Left renal cortex interstitium (tissue), 4 donors: ENCODE measurements at places on chromosomes 4 and X. TPM values are rescaled to one million over a fixed set of nuclear protein-coding genes. Genes with fewer than 3 reads are reported as not detected.

DNA sequence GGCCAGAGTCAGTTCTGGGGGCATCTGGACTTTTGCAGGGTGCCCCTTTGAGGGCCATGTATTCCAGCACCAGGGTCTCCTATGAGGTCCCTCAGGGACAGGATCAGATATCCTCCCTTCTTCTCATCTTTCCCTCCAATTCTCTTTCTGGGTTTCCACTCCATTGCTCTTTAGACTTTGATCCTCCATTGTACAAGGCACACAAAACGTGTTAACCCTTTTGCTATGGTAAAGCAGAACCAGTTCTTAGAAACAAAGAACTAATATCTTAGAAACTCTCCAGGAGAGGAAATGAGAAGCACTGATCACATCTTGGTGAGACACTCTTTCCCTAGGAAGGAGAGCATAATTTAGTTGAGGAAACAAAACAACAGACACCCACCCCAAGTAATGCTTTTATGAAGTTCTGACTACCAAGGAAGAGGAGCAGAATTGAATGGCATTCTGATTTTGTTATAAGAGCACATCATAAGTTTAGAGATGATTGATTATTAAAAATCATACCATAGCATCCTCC lies 200.7 kb upstream of the NPY2R start:
- no peak for DNase-seq

- DNase-seq, result no peak
These were observed 18.2 kb upstream of the TNIP3 start for GRCh38 chr4:121182296-121182695.

GRCh38 chrX:57104921-57105398 lies 16.4 kb downstream of the SPIN2B start:
- no peak for DNase-seq

DNA sequence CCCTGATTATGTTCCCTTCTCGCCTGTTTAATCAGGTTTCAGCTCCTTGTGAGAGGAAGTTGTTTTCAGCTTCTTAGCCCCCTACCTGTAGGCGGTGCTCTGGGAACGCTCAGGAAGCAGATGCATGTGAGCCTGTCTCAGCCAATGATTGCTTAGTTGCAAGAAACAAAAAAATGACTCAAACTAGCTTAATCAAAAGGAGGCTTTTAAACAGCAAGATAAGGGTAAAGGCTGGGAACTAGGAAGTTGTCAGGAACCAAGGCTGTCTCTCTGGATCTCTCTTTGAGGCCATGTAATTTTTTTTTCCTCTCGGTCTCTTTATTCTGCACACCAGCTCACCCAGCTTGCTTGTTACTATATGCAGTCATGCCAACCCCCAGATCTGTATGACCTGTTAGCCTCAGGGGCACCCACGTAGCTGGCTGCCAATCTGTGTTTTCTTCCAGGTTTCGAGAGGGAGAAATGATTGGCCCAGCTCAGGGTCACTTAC lies 109.1 kb downstream of the PTTG2 start:
- DNase-seq, result no peak

DNA sequence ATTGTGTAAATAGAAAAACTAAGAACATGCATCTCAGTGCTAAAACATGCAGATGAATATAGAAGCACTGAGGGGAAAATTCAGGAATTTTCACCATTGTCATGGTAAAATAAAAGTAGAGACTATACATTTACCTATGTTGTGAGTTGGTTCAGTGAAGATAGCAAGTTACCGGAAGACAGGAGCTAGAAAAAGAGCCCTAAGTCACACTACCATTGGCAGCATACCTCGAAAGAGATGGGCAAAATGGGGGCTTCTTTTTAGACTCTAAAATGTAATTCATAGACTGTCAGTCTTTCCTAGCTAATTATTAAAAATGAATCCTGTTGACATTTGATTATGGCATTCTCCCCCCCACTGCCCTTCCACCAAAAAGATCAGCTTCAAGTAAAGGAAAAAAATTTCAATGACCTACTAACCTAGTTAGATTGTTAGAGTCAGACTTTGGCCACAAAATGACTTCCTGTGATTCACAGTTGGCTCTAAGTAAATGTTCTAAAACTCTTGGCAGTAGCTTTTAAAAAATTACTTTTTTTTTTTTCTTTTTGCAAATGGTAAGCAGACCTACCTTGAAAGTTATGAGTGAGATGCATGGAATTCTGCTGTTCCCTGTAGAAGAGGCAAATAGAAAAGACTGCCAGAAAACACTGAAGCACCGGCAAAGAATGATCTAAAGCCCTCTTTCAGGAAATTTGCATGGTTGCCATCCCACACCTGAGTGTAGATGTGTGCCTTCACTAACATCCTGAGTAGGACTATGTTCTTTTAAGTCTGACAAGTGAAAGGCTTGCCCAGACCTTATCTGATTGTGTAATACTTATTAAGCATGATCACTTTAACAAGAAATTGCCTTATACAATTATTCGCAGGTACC lies 26.4 kb upstream of the ARSJ start:
- DNase-seq, result no peak

DNA sequence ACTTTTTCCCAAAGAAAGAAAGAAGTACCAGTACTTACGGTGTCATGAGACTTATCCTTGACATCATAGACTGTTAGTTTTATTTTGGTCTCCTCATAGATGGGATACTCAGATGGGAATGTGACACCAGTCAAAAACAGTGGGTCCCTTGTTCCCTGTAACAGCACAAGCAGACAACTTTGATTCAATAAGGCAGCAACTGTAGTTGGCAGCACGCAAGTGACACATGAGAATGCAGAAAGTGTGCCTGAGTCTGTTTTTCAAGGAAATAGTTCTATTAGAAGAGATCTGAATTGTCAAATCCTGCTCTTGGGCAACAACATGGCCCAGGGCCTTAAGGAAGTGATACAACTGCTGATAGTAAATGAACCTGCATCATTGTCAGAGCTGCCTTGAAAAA lies 443.2 kb downstream of the INPP4B start:
- DNase-seq, result no peak

DNA sequence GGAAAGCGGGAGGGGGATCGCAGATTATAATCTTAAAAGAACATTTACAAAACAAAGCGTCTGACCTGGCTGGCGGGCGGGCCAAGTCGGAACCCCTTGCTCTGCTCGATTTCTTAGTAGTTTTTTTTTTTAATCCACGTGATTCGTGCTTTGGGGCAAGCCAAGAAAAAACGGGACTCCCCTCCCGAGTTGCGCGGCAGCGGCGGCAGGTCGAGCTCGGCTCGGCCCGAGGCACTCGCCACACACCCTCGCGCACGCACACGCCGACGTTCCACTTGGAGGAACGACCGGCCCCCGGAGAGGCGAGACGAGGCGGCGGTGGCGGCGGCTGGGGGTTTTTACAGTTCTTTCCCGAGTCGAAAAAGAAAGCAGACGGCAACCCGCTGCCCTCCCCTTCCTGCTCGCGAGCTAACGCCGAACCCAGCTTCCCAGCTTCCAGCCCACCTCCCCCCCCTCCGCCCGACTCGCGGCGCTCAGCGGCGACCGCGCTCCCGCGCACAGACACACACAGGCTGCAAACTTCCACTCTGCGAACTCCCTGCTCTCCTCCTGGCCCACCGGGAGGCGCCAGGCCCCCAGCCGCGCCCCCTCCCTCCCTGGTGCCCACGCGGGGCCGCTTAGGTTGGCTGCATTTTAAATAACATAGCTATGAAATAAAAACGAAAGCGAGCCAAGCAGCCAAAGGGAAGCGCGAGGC lies 1.2 kb downstream of the BCOR start:
- no peak for DNase-seq

- DNase-seq, result no peak
These were observed 22.1 kb downstream of the BEX3 start for GRCh38 chrX:103398421-103398864.

DNA sequence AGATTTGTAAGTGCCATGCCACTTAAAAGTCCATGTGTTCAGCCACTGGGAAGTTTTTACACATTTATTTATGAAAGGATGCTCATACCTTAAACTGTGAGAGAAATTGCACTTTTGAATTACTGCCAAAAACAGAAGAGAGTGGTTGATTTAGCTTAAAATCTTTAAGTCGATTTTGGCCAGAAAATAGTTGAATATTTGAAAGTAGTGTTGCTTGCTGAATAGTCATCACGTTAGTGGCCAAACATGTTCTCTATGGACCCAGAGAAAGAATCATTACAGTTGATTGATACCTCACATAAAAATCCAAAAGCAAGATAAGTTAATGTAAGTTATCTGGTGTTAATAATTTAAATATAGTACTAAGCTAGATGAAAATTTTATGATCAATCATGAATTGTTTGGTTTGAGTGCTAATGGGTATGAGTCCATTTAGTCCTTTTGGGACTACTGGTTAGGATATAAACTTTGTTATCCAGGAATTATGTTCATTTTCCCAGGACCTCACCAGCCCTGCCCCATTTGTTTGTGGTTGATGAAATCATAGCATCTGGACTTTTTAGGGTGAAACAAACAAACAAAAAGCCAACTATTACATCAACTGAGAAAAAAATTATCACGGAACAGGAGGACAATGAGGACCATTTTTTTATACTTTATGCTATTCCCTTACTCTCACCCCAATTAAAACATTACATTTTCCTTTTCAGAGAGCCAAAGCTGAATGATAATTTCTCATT lies 6.3 kb downstream of the GIMD1 start:
- no peak for DNase-seq

DNA sequence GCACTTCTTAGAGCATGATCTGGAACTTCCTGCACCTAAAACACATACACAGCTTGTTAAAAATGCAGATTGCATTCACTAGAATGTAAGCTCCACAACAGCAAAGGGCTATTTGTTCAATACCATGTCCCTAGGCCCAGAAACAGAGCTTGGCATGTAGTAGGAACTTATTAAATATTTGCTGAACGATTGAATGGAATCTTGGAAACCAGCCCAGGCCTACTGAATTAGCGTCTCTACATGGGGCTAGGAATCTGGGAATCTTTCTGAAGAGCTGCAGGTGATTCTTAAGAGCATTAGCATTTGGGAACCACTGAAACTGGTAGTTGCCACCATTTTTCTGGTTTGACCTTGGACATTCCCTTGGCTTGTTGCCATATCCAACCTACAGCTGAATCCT lies 234.1 kb downstream of the STIM2 start:
- no peak for DNase-seq

DNA sequence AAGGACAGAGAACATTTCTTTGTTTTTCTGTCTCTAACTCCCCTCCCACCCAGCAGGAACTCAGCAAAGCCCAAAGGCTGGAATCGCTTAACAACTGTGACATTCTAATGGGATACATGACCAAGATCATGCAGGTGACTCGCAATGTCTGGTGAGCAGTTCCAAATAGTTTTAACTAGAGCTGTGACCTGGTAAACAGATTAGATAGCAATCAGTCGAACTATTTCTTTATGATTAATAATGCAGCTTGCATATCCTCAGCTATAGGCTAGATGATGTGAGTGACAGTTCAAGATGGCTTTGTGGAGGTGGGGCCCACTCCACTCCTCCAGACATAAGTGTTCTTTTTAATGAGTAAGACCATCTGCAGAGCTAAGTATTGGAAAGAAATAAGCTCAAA lies 20.0 kb upstream of the GABRE start:
- no peak for DNase-seq

DNA sequence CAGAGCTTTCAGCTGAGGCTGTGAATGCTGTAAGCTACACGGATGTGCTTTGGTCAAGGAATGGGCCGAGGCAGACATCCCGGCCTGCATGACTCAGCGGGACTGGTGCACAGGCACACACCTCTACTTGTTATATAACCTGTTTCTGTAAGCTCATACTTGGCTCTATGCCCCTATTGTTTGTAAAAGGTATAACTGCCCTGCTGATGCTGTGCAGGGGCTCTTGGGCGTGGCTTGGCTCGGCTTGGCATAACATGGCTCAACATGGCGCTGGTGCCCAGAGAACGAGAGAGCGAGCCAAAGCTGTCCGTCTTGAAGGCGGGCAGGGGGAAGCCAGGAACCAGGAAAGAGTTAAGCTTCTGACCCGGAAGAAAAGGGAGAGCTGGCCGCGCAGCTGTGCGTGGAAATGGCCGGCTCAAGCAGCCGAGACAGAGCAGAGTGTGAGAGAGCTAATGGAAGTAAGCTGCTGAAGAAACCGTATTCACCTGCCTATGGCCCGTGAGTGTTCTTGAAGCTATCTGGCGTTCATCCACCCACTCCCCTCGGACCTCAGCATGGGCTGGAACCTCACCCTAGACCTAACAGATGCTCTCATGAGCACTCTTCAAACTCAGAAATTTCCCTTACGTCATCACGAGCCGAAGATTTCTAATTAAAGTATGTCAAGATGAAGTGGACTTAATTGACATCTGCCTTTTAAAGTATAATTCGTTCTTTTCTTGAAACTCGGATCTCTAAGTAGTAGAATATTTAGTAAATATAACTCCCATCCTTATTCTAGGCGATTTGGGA lies 286.3 kb upstream of the AGA start:
- no peak for DNase-seq

DNA sequence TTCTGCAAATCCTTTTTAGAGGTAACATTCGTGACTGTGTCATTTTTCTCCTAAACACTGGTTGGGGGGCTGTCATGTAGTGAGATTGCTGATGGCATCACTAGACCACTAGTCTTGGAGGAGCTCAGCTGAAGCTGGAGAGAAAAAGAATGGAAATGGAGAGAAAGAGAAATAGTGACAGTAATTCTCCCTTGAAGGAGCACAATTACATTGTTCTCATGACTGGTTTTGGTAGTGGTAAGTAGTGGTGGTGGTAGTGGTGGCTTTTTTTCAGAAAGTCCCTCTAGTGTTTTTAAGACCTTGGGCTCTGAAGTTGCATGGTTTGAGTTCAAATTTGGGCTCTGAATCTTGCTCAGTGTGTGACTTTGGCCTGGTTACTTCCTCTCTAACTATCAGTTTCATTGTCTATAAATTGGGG lies 99.8 kb downstream of the LARP7 start:
- DNase-seq, result no peak

- no peak for DNase-seq
These were observed 983.7 kb downstream of the STIM2 start for GRCh38 chr4:27844376-27844775.

DNA sequence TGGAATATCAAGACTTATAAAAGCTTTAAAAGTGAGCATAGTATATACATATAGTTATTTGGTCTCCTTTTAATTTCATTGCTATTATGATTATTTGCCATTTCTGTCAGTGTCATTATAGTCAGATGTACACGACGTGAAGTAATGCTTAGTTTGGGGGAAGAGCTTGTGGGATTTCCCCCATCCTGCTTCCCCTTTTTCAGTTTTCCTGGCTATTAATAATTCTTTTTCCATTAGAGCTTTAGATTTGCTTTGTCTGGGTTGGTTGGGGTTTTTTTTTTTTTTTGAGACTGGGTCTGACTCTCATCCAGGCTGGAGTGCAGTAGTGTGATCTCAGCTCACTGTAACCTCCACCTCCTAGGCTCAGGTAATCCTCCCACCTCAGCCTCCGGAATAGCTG lies 5.4 kb downstream of the ABCE1 start:
- DNase-seq, result no peak

DNA sequence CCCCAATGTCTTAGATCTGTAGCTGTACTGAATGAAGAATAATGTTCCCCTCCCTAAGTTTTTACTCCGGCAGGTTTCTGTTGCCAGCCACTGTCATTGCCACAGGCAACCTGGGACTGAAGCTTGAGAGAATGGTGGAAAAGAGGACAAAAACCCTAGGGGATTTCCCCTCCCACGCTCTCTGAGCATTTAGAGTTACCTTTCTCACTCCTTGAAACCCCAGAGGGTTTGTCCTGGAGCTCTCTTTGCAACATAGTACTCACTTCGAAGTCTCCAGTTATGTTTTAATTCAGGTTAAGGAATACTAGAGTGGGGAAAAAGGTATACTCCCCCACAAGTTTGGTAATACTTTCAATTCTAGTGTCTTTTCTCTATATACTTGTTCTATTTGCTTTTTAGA lies 31.5 kb downstream of the F8 start:
- no peak for DNase-seq

PRSS48 gene
- polyA plus RNA-seq, result not detected

VGLL1 gene
- 11.1 TPM for polyA plus RNA-seq

PWWP3B gene
- 3.1 TPM for polyA plus RNA-seq

EVC2 gene
- 8.4 TPM for polyA plus RNA-seq

CT45A2 gene
- polyA plus RNA-seq, result not detected

MFAP3L gene
- polyA plus RNA-seq, result 26.8 TPM
